ENCODE measurements at places on chromosomes 12 and 14. TPM values are rescaled to one million over a fixed set of nuclear protein-coding genes. Genes with fewer than 3 reads are reported as not detected.

Gene HCAR1
- under 0.01 TPM for total RNA-seq

Gene KCNA1
- total RNA-seq: not detected

Gene RNASE3
- not detected for total RNA-seq

Gene NANOG
- not detected for total RNA-seq

Gene AGAP2
- total RNA-seq: 0.11 TPM

Gene AMN
- not detected for total RNA-seq

Gene PLEKHH1
- total RNA-seq: 0.14 TPM

Gene MYRFL
- 0.18 TPM for total RNA-seq

Gene FGD6
- 15.0 TPM for total RNA-seq

Gene RDH5
- total RNA-seq: 0.63 TPM

Gene RDH12
- total RNA-seq: not detected

DNA sequence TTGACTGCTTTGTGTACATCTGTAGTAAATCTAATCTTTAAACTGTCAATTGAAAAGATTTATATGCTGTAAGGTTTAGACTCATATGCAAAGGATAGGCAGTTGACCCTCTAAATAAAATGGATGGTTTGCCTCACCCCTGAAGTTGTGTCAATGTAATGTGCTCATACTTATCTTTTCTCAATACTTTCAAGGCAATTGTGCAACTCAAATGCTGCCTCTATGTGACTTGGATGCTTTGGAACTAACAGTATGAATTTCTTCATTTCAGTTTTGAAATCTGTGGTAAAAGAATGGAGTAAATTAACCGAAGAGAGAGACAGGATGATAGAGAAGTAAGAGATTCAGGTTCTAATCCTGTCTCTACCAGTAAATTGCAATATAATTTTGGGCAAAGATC is 9.7 kb downstream of the PDE6H start:
- DNase-seq: no peak

- DNase-seq: no peak
Measured at GRCh38 chr12:93738199-93739058, 61.3 kb downstream of the CRADD start.

DNA sequence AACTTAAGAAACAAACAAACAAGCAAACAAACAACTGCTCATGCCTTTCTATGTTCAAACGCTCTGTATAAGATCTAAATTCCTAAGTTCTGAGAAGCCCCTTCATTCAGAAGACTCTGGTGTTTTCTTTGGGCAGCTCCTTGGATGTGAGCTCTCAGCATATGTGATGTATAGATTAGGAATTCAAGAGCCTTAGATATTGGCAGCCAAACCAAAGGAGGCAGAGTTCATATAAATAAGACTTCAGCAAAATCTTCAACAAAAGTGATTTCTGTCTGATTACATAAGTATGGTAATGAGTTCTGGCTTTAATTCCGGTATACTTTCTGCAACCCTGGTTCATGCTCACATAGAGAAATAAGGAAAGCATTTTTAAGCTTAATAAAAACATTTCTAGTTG is 145.6 kb downstream of the DYRK2 start:
- no peak for DNase-seq

DNA sequence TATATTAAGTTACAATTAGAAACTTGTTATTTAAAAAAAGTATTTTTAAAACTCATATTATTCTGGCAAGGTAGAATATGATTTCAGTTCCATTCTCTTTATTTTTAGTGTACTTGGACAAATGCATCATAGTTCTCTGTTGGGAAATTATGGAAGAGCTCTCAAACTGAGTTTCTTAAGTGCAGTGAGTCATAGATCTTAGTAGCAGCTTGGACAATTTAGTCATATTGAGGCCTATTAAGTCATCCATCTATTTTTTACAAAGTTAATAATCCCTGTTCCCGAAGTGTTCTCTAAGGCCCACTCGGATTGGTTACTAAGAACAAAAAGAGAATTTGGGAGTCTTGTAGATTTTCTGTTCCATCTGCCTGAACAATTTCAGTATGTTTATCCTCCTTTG is 113.9 kb downstream of the ANO4 start:
- DNase-seq: no peak

DNA sequence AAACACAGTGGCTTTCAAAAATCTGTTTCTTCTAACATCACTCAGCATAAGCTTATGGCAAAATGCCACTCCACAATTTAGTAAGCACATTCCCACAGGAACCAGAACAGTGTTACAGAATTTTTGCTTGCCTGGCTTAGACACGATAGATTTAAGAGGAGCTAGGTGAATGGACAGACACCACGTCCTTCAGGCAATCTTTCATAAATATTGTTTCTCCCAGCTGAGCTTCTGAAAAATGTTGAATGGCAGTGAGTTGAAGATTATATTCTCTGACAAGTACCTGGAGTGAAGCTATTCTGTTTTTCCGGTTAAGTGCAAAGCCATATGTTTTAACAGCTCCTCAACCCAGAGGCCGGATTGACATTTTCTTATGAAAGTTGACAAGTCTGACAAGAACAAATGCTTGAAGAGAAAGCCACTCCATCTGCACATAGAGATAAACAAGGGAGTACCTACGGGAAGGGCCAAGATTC is 102.0 kb downstream of the FSCB start:
- DNase-seq: no peak

- no peak for DNase-seq
Measured at GRCh38 chr14:94040247-94040646, 14.1 kb downstream of the OTUB2 start.

- DNase-seq: no peak
Measured at GRCh38 chr12:4266990-4267389, 6.6 kb upstream of the CCND2 start.

- DNase-seq: no peak
Measured at GRCh38 chr12:68538726-68539614, 71.7 kb upstream of the RAP1B start.

GRCh38 chr12:42763682-42764081 is 174.1 kb upstream of the PRICKLE1 start:
- no peak for DNase-seq

DNA sequence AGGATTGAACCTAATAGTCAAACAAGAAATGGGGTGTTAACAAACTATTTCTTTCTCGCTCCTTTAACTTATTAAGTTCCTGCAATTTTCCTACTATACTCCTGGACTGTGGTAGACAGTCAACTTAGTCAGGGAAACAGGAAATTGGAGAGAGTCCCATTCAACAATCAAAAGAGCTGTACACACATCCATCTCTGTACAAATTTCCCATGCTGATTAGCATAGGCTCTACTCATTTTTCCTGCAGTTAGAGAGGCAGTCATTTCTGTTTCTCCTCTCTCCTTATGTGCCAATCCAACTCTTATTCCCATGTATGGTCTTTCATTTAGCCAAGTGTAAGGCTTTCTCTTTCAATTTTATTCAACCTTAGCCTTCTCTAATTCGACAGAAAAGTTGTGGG is 1168.5 kb upstream of the FLRT2 start:
- DNase-seq: no peak

DNA sequence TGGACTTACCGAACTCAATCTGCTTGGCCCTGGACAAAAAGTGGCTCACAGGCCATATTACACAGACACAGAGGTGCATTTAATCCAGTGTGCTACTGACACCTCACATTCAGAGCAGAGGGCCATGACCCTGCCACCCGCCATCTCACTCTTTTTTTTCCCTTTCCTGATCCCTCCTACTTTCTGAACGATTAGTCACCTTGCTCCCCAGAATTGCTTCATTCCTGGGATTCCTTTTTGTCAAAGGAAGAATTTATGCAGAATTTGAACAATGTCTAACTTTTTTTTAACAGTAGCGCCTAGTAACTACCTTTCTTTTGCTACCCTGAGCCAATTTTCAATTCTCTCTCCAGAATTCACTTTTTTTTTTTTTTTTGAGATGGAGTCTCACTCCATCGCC is 4.6 kb downstream of the PKP2 start:
- peak; percentile 27 for DNase-seq

- DNase-seq: peak; percentile 58
Measured at GRCh38 chr12:5745251-5745888, 199.7 kb downstream of the ANO2 start.

DNA sequence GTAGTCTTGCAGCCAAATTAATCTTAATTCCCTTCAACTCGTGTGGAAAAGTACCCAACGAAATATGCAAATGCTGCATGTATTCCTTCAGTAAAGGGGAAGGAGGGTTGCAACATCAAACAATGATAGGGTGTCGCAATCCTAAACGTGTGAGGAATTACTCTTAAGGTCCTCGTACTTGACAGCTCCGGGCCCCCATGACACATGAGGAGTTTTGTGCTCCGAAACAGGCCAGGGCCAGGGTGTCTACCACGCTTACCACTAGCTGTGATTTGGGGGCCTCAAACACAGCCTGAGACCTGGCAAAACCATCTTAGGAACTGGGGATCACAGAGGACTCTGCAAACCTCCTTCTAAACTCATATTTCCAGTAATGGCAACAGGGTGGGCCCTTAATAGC is 20.4 kb downstream of the FOS start:
- no peak for DNase-seq

DNA sequence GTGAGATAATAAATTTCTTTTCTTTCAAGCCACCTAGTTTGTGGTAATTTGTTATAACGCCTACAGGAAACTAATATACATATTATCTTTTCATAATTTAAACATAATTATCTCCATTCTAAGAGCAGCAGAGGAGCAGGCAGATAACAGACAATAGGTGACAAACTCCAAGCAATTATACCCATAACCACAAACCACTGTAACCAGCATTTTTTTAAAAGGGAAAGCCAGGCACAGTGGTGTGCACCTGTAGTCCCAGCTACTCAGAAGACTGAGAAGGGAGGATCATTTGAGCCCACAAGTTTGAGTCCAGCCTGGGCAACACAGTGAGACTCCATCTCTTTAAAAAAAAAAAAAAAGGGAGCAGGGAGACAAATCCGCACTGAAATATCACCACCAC is 54.9 kb downstream of the ATF7 start:
- no peak for DNase-seq

DNA sequence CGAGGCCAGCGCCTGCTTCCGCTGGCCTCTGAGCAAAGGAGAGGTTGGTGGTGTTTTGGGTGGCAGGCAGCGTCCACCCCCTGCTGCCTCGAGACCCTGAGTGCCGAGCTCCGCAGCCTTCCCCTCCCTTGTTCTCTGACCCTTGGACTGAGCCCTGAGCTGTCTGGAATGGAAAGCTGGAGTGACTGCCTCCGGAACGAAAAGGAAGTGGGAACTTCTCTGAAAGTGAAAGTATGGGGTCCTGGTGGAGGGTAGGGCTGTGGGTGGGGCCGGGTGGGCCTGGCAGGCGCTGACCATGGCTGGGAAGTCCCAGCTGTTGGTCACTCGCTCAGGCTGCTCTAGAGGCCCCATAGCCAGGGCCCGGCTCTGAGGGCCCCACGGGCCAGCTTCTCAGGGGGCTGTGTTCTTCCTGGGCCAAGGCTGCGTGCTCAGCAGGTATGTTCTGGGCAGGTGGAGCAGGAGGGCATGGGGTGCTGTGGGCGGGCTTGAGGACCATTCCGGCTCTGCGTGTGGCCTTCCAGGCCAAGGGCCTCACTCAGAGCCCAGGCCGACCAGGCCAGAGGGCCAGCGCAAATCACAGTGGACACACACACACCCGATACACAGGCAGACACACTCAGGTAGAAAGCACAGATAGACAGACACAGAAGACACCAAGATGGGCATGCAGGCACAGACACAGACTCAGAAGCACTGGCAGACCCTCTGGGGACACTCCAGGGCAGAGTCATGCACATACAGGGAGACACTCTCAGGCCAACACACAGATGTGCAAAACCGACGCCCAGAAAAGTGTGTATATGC is at the start of gene EXOC3L4:
Gene EXOC3L4 (plus strand): TSS at position 320 of the 804 bp plus-strand sequence. CDS start 5,495 bp downstream, outside the sequence.
- DNase-seq: no peak

DNA sequence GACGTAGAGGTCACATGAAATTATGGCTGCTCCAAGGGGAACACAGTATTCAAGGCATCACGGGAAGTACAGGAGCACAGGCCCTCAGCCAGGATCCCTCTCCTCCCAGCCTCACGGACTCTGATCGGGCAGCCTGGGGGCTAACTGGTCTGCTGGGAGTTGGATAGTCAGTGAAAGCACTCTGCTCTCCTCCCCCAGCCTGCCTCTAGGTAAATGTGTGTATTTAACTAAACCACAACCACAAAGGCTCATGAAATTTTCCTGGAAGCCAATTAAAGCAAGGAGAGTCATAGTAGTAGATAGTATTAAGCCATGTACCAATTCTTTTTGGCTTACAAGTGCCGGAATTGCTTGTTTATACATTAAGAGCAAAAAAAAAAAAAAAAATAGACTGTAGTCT is 254.3 kb downstream of the MSRB3 start:
- DNase-seq: no peak

GRCh38 chr14:106163316-106163715 is 636.9 kb downstream of the TMEM121 start:
- no peak for DNase-seq
